ENCODE measurements at places on chromosomes 3 and 15. TPM values are rescaled to one million over a fixed set of nuclear protein-coding genes. Genes with fewer than 3 reads are reported as not detected.

Gene BFSP2
- polyA plus RNA-seq = 18.6 TPM

Gene CRABP1
- polyA plus RNA-seq = not detected

Gene ATP13A4
- polyA plus RNA-seq = 0.70 TPM

Gene GPR149
- not detected for polyA plus RNA-seq

Gene TMA7
- polyA plus RNA-seq = 1,425 TPM

Gene NOX5
- polyA plus RNA-seq = not detected

Gene GORASP1
- 18.0 TPM for polyA plus RNA-seq

Gene RLBP1
- 0.11 TPM for polyA plus RNA-seq

Gene SOX14
- polyA plus RNA-seq = not detected

Gene CXCR6
- not detected for polyA plus RNA-seq

Gene CCR2
- polyA plus RNA-seq = 1.9 TPM
